ENCODE measurements at places on chromosomes 1 and 21.

- no peak for DNase-seq
These were observed 168.5 kb upstream of the AJAP1 start for GRCh38 chr1:4485878-4486277.

GRCh38 chr1:95004013-95004412, 68.7 kb downstream of the ALG14 start:
- DNase-seq = no peak

GRCh38 chr1:52759908-52760307, 33.7 kb downstream of the ZYG11B start:
- DNase-seq = no peak

DNA sequence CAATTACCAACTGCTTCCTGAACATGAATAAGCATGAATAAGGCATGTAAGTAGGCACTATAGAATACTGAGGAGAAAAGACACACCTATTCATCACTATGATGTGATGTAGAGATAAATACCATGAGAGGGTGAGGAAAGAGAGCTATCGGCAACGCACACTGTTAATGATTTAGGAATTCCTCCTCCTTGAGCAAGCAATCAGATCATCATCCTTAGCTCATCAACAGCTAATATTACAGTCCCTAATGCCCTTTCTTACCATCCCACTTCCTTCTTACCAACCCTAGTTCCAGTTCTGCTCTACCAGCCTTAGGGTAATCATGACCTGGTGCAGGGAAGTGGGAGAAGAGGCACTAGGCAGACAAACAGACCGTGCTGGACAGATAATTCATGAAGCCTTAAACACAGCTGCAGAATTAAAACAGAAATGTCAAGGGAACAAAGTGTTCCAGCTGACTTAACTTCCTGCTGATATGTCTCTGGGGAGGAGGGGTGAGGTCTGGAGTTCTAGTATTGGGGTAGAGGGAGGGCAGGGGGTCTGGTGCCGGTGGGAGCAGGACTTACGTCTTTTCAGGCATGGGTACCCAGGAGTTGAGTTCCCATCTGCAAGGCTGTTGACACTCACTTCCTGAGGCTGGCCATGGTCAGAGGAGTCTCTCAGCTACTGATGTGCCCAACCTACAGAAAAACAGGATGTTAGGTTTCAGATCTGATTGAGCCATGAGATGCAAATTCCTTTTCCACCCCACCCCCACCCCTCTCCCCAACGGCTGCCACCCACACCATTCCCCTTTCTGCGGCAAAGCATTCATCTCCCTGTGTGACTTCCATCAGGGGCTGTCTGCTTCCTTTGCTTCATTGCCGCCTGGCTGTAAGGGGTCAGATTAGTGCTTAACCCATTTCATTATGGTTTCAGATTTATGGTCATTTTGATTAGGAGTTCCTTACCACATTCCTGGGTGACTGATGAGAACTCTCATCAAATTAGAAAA, 12.6 kb upstream of the RCSD1 start:
- no peak for DNase-seq

DNA sequence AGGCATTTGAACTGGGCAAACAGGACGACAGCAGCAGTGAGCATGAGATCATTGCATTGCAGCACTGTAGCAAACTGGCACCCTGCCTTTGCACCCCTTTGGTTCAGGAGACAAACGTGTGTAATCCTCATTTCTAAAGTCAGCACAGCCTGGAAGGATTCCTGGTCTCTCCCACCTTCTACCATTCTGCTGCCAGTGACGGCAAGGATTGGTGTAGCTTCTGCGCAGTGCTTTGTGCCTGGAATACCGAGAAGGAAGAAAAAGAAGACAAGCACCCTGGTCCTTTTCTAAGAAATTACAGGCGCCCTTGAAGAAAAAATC, 805.3 kb downstream of the USP25 start:
- no peak for DNase-seq

- no peak for DNase-seq
These were observed 4.4 kb upstream of the SLC37A1 start for GRCh38 chr21:42509244-42509643.

GRCh38 chr1:212612041-212612961, 3.7 kb downstream of the ATF3 start:
- DNase-seq = no peak

GRCh38 chr1:226433341-226433720, 25.4 kb upstream of the PARP1 start:
- no peak for DNase-seq

DNA sequence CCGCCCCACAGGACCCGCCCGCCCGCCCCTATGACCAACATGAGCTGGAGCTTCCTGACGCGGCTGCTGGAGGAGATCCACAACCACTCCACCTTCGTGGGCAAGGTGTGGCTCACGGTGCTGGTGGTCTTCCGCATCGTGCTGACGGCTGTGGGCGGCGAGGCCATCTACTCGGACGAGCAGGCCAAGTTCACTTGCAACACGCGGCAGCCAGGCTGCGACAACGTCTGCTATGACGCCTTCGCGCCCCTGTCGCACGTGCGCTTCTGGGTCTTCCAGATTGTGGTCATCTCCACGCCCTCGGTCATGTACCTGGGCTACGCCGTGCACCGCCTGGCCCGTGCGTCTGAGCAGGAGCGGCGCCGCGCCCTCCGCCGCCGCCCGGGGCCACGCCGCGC, 7.9 kb upstream of the IBA57 start:
- no peak for DNase-seq

GRCh38 chr1:193451001-193451400, 264.6 kb upstream of the B3GALT2 start:
- no peak for DNase-seq

DNA sequence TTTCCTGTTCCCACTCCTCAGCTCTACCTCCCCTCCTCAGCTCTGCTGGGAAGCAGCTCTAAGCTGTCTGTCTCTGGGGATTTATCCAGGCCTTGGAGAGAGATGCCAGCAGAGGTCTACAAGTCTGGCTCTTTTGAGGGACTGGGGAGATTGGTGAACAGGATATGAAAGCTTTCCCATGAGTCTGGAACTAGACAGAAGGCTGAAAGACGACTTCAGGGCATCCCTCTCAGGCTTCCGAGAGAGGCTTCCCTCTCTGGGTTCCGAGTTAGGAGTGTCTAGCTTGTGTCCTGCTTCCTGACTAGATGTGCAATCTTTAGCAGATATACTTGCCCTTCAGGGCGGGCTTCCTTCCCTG, 733 bp downstream of the TMEM35B start:
- no peak for DNase-seq

DNA sequence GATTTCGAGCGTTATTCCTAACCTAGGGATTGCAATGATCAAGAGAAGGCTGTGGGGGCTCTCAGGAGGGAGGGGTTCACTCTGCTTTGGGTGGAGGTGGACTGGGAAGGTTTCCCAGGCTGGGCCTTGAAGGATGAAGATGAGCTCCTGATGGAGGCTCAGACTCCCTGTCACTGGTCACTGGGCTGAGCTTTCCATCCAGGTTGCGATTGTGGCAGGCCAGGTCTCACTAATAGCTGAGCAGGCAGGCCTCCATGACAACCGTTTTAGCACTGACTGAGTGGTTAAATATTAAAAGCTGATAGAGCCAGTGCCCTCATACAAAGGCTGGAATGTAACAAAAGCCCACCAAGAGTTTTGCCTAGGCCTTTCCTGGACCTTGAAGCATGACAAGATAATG, 36.2 kb upstream of the EFCAB14 start:
- no peak for DNase-seq

DNA sequence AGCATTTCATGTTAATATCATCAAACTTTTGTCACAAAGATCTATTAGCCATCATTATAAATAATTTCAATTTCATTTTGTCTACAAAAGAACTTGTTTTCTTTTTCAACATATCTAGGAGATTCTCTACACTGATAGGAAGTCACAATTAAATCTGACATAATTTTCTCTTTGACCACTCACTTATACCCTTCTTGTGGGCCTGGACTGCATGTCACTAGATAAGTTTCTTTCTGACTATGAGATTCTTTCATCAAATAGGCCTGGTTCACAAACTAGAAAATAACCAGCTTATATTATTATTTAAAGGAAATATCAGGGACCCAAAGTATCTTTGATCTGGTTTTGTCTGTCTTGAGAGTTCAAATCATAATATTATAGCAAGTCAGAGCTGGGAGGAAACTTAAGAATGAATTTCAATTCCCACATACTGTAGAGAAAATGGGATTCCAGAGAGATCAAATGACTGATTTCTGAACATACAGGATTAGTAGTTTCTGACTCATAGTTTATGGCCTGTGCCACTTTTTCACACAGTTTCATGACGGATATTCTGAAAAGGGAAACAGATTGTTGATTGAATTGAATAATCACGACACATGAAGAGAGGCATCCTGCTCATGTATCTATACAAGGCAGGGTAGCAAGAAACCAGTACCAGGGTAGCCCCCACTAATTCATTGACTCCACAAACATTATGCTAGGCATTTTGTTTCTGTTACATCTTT, 355.8 kb downstream of the GPATCH2 start:
- DNase-seq = no peak

DNA sequence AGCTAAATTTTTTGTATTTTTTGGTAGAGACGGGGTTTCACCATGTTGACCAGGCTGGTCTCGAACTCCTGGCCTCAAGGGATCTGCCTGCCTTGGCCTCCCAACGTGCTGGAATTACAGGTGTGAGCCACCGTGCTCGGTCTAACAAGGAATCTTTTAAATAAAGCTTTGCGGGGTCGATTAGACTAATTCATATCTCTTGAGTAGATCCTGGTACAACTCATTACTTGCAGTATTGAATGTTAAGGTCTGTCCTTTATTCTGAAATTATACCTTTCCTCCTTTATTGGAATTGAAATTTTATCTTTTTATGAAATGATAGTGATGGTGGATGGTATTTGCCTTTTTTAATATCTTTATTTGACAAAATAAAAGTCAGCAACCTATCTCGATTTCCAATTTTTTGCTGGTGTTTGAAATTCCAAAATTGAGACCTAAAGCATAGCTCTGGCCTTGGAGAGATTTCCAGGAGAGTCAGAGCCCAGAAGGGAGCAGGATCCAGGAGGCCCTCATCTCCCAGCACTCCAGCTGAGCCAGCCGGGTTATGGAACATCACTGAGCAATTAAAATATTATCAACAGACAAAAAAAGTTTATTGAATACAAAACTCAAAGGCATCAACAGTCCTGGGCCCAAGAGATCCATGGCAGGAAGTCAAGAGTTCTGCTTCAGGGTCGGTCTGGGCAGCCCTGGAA, 4.7 kb downstream of the S100A2 start:
- DNase-seq = no peak

GRCh38 chr1:246506367-246506673, 759 bp downstream of the SMYD3 start:
- no peak for DNase-seq

- no peak for DNase-seq
These were observed 52.5 kb downstream of the ANGPTL1 start for GRCh38 chr1:178818416-178818815.

GRCh38 chr1:117664314-117664713, 58.5 kb downstream of the TENT5C start:
- no peak for DNase-seq

DNA sequence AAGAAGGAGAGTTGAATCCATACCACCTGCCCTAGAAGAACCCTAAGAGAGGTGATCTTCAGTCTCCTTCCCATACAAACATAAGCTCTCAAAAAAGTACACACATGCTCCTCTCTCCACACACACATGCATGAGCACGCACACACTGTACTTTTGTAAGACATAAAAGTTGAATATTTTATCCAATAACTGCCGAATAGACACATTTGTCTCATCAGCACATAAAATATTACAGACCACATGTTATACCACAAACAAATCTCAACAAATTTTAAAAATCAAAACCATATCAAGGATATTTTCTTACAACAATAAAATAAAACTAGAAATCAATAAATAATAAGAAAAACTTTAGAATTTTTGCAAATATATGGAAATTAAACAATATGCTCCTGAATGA, 2.7 kb downstream of the SPRR1A start:
- DNase-seq = no peak

DNA sequence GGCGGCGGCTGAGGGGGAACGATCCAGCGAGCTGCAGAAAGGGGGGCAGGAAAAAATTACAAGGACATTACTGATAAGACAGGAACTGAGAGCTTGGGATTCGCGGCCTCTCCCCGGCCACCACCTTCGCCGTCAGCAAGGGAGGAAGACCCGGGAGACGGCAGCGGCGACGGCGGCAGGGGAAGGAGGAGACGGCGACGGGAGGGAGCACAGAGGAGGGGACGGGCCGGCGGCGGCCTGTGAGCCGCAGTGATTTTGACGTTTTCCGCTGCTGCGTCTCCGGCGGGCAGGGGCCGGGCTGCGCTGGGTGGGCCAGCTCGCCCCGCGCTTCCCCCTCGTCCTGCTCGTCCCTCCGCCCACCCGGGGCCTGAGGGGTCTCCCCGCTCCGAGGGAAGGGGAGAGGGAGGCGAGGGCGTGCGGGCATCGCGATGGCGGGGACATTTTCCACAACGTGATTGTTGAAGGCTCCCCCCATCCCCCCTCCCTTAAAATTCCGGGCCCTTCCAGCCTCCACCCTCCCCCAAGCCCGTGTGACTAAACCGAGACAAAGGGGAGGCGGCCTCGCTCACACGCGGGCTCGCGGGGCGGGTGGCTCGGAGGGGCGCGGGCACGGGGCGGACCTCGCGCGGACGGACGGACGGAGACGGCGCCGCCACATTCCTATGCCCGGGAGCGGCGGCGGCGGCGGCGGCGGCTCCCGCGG, 407 bp downstream of the CAMSAP2 start:
- DNase-seq = peak; percentile 4

DNA sequence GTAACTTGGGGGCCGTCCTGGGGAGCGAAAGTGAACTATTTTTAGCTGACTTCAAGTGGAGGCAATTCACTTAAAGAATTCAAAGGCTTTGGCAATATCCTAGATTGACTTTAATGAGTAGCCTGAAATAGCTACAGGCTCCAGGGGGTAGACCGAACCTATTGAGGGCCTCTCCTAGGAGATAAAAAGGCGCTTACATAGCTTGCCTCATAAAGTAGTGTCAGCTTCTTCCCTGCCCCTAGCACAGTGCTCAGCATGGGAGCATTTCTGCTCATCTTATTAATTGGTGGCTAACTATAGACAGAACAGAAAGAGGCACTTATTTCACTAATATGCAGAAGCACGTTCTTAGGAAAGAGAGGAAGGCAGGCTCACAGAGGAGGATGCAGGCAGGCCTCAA, 12.3 kb upstream of the CTNNBIP1 start:
- DNase-seq = no peak

- no peak for DNase-seq
These were observed 2.4 kb downstream of the HMGB4 start for GRCh38 chr1:33866281-33866680.

- no peak for DNase-seq
These were observed 16.0 kb downstream of the YARS1 start for GRCh38 chr1:32801096-32801715.

All from stimulated activated CD8-positive, alpha-beta memory T cell treated with anti-CD3 and anti-CD28 coated beads, Interleukin-2, amount 100 ng/mL, for 48 hours (primary cell).